ENCODE measurements at places on chromosomes 5 and 9.
A peak's percentile ranks its signal among the peaks of the same experiment; 100 is the strongest.

- no peak for DNase-seq
These were observed 56.2 kb upstream of the ZSWIM6 start for GRCh38 chr5:61275841-61276240.

GRCh38 chr9:69279084-69279731, 45.8 kb upstream of the ENTREP1 start:
- DNase-seq = no peak

GRCh38 chr5:139513852-139514485, 31.4 kb upstream of the STING1 start:
- DNase-seq = no peak

GRCh38 chr9:89254773-89255125, 56.2 kb upstream of the CKS2 start:
- no peak for DNase-seq

DNA sequence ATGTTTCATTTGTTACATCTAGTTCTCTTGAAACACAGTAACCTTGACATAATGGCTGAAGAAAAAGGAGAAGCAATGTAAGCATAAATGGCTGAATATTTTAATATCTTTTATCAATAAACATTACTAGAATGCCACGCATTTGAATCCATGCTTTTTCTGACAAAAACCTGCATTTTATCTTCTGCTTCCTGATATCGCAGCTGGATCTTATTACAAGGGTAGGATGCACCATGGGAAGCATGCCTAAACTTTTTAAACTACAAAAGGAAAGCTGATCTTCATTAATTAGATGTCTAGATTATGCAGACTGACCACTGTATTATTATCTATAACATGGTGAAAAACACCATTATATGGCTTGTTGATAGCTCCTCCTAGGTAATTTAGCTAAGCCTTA, 156.6 kb downstream of the SLF1 start:
- DNase-seq = no peak

DNA sequence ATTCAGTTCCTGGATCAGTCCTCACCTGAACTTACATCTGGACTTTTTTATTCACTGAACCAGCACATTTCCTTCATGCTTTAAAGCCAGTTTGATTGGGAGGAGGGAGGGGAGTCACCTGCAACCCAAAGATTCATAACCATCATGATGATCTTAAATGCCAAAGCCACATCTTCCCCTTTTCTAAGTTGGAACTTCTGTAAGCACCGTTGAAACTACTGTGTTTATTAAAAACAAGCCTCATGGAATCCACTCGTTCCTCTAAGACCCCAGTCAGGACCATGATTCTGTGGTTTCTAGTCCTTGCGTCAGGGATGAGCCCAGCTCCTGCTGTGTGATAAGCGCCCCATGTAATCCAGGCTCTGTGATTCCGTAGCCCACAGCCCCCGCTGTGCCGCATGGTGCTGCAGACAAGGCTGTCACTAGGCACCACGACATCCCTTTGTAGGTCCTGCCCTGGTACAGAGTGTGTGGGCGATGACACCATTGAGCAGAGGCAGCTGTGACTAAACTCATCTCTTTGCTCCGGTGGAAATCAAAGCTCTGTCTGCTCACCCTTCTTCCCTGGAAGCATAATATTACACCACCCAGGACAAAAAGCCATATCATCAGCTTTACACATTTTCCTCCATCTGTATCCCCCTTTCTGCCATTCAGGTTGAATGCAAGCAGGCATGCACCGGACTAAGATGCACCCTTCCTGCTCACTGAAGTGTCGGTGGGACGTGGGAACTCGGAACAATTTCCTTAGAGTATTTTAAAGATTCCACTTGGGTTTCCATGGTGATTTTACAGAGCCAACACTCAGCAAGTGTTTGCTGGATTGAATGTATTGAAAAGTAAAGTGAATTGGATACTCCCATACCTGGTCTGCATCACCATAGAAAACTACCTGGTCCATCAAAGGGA, 132.0 kb upstream of the FSTL4 start:
- no peak for DNase-seq

DNA sequence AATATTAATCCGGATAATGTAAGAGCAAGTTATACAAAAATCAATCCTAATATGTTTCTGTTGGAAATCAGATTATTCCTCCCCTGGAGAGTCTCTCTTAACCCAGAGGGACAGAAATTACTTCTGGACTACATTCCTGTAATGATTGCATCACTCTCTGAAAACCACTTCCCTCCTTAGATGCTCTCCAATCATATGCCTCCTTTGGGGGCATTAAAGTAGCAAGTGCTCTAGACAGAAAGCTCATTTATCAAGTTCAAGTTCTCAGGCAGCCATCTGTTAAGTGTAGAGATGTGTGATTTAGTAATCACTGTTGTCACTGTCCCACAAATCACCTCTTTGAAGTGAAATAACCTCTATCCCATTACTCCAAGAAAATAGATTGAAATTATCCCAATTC, 247.1 kb downstream of the SLCO4C1 start:
- peak; percentile 88 for DNase-seq

- DNase-seq = no peak
These were observed 101.0 kb upstream of the PIK3R1 start for GRCh38 chr5:68114378-68115040.

DNA sequence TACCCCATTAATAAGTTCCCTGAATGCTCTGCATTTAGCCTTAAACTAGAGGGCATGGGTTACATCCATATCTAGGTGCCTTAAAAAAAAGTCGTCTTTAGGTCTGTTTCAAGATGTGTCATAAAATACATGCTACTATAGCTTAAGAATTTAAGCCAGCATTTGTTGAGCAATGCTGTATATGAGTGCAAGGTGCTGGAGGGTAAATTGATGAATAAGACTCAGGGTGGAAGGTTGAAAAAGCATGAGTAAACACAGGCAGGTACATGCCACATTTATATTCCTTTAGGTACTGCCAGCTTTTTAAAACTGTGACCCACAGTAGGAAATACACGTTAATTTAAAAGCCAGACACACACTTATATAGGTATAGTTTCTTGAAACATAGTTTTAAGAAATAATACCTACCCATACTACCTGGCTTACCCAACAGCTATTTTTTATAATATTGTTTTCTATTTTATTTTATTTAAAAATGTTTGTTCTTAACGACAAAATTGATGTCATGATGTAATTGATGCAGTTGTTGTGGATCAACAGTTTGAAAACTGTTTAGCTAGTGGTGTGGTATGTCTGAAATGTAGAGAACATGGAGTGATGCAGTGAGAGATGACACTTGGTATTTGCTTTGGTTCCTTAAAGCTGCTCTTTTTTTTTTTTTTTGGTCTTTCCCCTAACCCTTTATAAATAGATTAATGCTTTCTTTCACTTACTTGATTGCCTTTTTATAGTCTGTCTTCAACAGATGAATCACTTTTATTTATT, 3.9 kb downstream of the HMGCR start:
- DNase-seq = no peak

DNA sequence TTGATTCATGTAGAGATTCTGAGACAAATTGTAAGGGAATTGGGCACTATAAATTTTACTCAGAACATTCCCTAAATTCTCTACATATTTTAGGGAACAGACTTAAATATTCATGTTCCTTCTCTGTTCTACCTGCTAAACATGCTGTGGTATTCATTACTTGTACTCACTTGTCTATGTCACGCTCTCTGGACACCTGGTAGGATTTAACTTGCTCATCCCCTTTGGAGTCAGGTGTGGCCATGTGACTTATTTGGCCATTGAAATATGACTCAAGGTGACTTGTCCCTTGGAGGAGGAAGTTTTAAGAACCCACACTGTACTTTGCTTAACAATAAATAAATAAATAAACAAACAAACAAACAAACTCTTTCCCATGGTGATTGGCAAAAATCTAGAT, 2258.8 kb upstream of the WWC1 start:
- no peak for DNase-seq

DNA sequence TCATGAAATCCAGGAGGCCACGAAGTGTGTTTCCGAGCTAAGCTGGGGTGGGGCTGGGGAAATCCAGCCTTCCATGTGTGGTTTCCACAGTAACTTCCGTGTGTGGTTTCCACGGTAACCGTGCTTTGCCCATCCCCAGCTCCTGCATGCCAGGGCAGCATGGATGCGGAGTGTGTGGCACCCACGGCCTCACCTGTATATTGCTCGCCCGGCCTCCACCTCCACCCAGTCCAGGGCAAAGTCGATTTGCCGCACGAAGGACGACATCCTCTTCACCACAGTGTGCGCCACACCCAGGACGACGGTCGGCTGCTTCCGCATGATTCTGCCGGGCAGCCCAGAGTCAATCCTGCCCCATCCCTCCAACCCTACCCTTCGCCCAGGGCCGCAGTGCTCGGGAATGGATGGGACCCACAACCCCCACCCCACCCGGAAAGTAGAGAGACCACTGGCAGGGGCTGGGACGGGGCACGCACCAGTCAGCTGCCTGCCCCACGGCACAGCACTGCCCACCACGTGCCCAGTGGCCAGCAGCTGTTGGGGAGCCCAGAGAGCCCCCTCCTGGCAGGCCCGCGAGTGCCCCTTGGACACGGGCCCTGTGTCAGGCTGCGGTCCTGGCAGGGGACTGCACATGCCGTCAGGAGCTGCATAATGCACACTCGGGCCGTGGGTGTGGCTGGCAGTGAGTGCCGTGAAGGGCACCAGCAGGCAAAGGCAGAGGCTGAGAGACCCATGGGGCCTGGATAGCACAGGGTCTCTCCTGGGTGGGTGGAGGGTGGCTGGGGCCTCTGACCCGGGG, 39.0 kb upstream of the NSMF start:
- no peak for DNase-seq

- DNase-seq = no peak
These were observed 20.7 kb downstream of the ZNF462 start for GRCh38 chr9:106883626-106884190.

GRCh38 chr5:98299435-98299834, 474.0 kb upstream of the RGMB start:
- DNase-seq = no peak

DNA sequence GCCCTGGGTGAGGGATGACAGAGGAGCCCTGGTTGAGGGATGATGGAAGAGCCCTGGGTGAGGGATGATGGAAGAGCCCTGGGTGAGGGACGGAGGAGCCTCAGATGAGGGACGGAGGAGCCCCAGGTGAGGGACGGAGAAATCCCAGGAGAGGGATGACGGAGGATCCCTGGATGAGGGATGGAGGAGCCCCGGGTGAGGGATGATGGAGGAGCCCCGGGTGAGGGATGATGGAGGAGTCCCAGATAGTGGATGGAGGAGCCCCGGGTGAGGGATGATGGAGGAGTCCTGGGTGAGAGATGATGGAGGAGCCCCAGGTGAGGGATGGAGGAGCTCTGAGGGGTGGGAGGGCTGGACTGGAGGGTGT, 10.9 kb downstream of the PHF2 start:
- no peak for DNase-seq

- DNase-seq = no peak
These were observed 124.5 kb downstream of the EDIL3 start for GRCh38 chr5:84260140-84260539.

GRCh38 chr9:1919229-1919628, 95.9 kb upstream of the SMARCA2 start:
- no peak for DNase-seq

DNA sequence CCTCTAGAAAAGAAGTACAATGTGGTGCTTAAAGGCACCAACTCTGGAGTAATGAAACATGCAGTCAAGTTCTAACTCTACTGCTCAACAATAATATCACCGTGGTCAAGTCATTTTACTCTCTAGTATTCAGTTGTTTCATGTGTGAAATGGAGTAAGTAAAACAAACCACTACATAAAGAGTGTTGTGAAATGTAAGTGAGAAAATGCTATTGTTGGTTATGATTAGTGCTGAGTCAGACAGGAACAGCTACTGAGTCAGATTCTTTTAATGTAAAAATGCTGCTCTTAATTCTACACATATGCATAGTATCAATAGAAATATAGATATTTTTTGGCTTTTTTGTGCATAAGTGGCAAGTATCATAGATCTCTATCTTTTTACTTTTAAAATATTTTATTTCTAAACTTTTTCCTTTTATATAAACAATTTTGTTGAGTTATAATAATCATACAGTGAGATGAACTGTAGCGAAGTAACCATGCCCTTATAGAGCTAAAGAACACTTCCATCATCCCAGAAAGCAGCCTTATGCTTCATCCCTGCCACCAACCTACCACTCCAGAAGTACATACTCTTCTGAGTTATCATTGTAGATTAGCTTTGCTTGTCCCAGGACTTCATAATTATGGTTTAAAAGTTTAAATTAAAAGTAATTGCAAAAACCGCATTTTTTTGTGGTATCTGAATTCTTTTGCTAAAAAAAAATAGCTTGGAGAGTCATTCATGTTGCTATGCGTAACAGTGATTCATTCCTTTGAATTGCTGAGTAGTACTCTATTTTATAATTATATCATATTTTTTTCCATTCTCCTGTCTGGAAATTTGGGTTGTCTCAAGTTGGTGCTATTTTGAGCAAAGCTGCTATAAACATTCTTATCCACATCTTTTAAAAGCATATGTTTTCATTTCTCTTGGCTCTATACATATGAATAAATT, 548.2 kb upstream of the CLINT1 start:
- DNase-seq = no peak

All from NCI-H524 treated with DMSO at 0.1 percent for 48 hours (cell line).